Activated naive CD4-positive, alpha-beta T cell treated with anti-CD3 and anti-CD28 coated beads, Interleukin-2, amount 10 ng/mL, durations not matched to agents 5 hours and 36 hours (primary cell): ENCODE measurements at places on chromosomes 3 and 15. TPM values are rescaled to one million over a fixed set of nuclear protein-coding genes. Genes with fewer than 3 reads are reported as not detected.

The HGD gene
- total RNA-seq = 0.68 TPM

The HTR3E gene
- total RNA-seq = not detected

The AQP9 gene
- total RNA-seq = not detected

The MYO5C gene
- 3.4 TPM for total RNA-seq
